Natural killer cell (primary cell): ENCODE measurements at places on chromosomes 3 and 15. TPM values are rescaled to one million over a fixed set of nuclear protein-coding genes. Genes with fewer than 3 reads are reported as not detected.
A peak's percentile ranks its signal among the peaks of the same experiment; 100 is the strongest.

The ZIC1 gene
- total RNA-seq: not detected

The CHST13 gene
- total RNA-seq: 0.19 TPM

The SOX14 gene
- not detected for total RNA-seq

The PAK6 gene
- 10.9 TPM for total RNA-seq

The TTC21A gene
- total RNA-seq: 2.1 TPM

The PDZRN3 gene
- not detected for total RNA-seq

The ZNF710 gene
- 26.6 TPM for total RNA-seq

The BBX gene
- 80.0 TPM for total RNA-seq

The CLDN11 gene
- total RNA-seq: not detected

DNA sequence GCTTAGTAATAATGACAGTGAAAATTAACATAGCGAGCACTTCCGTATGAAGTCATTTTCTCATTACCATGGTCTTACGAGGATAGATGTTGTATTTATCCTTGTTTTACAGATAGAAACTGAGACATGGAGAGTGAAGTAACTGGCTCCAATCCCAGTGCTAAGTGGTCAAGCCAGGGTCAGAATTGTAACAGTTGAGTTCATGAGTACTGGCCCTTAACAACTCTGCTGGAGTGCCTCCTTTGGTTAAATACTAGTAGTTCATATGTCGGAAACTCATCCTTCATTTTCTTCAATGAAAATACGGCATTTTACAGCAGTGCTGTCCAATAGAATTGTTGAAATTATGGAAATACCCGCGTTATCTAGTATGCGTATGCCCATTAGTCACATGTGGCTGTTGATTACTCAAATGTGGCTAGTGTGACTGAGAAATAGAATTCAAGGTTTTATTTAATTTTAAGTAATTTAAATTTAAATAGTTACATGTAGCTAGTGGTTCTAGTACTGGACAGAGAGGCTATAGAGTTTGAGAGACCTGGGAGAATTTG, 32.5 kb downstream of the FNDC3B start:
- no peak overlapping the region for H3K4me3 ChIP-seq
- H3K36me3 ChIP-seq: no peaks in the 10 kb centered on the region
- DNase-seq: no peak
- H3K4me1 ChIP-seq: peaks cover 6% of the 10 kb centered on the region
- H3K27me3 ChIP-seq: no peaks in the 10 kb centered on the region

DNA sequence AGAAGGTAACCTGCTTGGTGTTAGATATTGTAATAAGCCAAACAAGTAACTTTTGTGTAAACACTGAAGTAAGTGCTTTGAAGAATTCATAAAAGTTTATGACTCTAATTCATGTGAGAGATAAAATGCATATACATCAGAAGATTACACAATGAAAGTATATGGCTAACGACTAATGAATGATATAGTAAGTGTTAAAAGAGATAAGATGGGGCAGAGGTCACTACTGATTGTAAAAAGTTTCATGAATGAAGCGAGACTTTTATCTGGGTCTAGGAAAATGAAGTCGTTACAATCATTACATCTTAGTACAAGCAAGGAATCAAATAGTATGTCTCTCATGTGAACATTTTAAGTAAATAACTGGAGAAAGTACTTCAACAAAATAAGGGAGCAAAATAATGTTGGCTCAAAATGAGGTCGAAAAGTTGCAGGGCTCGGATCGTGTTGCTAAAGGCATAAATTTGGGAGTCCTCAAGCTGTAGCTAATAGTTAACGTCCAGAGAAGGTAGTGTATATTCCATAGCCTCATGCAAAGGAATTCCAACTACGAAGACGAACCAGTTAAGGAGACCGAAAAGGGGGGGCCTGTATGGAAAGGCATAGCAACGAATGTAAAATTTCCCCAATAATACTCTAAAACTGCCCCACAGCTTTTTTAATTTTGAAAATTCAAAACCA, 984 bp upstream of the DUT start:
- peak overlapping the region; percentile 95 for H3K27ac ChIP-seq
- H3K36me3 ChIP-seq: peaks cover 5% of the 10 kb centered on the region
- no peaks in the 10 kb centered on the region for H3K27me3 ChIP-seq
- H3K4me3 ChIP-seq: peak overlapping the region; percentile 86

GRCh38 chr15:38530113-38530512, 34.5 kb downstream of the RASGRP1 start:
- peaks cover 23% of the 10 kb centered on the region for H3K36me3 ChIP-seq
- H3K4me1 ChIP-seq: peaks cover 18% of the 10 kb centered on the region
- H3K4me3 ChIP-seq: no peak overlapping the region
- DNase-seq: no peak
- H3K27ac ChIP-seq: no peak overlapping the region

DNA sequence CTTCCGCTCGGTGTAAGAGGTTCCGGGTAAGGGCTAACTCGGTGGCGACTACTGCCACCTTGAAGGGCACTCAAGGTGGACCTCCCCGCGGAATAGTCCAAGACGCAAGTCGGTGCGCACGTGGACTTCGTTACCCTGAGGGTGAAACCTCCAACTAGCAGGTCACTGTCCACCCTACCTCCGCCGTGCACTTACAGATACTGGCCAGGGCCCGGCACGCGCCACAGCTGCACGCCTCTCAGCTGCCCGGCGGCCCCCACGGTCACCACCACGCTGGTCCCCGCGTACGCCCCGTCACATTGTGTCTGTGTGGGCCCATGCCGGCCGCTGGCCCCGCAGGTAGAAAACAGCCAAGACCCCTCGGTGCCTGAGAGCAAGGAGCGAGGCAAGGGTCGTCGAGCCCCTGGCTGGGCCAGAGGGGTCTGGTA, 1.1 kb downstream of the LTK start:
- peaks cover 16% of the 10 kb centered on the region for H3K27me3 ChIP-seq
- H3K4me3 ChIP-seq: peak overlapping the region; percentile 27
- no peak overlapping the region for H3K27ac ChIP-seq
- peaks cover 34% of the 10 kb centered on the region for H3K4me1 ChIP-seq
- H3K36me3 ChIP-seq: no peaks in the 10 kb centered on the region

- H3K27ac ChIP-seq: no peak overlapping the region
- DNase-seq: no peak
- H3K4me1 ChIP-seq: no peaks in the 10 kb centered on the region
- no peaks in the 10 kb centered on the region for H3K27me3 ChIP-seq
- no peaks in the 10 kb centered on the region for H3K36me3 ChIP-seq
- no peak overlapping the region for H3K4me3 ChIP-seq
These were observed 193.5 kb downstream of the C3orf38 start for GRCh38 chr3:88343264-88343663.

DNA sequence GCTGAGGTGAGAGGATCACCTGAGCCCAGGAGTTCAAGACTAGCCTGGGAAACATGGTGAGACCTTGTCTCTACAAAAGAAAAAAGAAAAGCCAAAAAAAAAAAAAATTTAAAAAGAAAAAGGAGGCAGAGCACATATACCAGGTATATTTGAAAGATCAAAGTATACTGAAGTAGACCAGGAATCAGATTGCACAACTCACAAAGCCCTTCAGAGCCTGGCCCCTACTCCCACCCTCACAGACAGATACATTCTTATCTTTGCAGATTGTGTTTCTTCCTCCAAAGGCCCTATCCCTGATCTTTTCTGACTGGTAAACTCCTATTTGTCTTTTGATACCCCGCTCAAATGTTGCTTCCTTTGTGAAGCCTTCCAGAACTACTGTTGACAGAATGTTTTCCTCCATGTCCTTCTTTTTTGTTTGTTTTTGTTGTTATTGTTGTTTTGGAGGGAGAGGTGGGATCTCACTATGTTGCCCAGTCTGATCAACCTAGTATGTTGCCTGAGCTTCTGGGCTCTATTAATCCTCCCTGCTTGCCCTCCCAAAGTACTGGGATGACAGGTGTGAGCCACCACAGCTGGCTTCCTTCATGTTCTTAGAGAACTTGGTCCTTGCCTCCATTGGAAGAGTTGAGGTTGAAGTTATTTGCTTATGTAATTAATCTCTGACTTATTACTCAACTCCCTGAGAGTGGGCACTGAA, 9.8 kb upstream of the ITGB5 start:
- H3K36me3 ChIP-seq: no peaks in the 10 kb centered on the region
- no peaks in the 10 kb centered on the region for H3K27me3 ChIP-seq
- no peak overlapping the region for H3K27ac ChIP-seq
- peaks cover 7% of the 10 kb centered on the region for H3K4me1 ChIP-seq
- no peak overlapping the region for H3K4me3 ChIP-seq

DNA sequence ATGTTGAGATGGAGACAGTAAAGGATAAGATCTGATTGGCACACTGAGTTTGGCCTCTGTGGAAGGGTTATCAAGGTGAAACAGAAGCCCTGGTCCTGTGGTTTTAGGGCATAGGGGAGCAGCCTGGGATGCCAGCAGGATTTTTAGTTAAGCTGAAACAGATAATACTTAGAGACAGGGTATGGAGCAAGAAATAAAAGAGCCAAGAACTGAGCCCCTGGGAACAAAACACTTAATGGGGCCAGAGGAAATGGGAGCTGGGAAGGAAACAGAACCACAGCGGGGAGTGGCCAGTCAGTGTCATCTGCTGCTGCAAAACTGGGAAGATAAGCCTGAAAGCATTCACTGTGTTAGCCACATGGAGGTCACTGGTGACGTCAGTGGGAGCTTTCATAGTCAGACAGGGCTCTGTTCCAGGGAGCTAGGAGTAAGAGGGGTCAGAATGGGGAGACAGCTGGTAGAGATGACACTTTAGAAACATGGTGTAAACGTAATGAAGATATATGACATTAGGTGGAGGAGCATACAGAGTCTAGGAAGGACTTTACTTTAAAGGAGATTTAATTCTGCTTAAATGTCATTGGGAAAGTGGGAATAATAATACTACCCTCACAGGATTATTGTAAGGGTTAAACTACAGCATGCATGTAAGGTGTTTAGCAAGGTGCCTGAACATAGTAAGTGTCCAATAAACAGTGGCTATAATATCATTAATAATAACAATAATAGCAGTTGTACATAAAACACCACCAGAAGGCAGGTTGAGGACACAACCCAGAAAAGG, 172.7 kb upstream of the CTNNB1 start:
- no peaks in the 10 kb centered on the region for H3K27me3 ChIP-seq
- no peak for DNase-seq
- no peak overlapping the region for H3K4me3 ChIP-seq

GRCh38 chr3:194711913-194712312, 26.2 kb downstream of the FAM43A start:
- H3K4me1 ChIP-seq: peaks cover 24% of the 10 kb centered on the region
- no peak overlapping the region for H3K4me3 ChIP-seq
- H3K27ac ChIP-seq: no peak overlapping the region
- H3K36me3 ChIP-seq: no peaks in the 10 kb centered on the region
- DNase-seq: no peak

DNA sequence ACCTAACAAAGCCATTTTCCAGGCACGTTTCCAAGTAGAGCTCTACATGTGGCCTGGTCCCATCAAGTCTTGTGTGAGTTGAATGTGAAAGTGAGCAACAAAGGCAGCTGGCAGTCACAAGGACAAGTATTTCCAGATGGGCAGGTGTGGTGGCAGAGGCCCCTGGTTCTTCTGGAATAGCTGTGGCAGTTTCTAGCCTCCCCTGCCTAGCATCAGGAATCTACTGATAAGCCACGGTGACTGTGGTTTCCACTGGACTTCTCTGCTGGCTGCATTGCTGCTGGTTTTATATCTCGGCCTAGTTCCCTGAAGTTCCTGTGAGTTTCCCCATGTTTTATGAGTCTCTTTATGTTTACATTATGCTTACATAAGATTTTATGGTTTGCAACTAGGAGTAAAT, 117.7 kb downstream of the GOLIM4 start:
- H3K4me1 ChIP-seq: no peaks in the 10 kb centered on the region
- H3K27me3 ChIP-seq: no peaks in the 10 kb centered on the region

GRCh38 chr3:153338487-153338886, 176.5 kb downstream of the RAP2B start:
- no peak overlapping the region for H3K27ac ChIP-seq
- H3K4me3 ChIP-seq: no peak overlapping the region
- no peaks in the 10 kb centered on the region for H3K36me3 ChIP-seq
- H3K4me1 ChIP-seq: no peaks in the 10 kb centered on the region
- no peaks in the 10 kb centered on the region for H3K27me3 ChIP-seq

GRCh38 chr15:73258271-73259108, 110.3 kb downstream of the HCN4 start:
- no peaks in the 10 kb centered on the region for H3K27me3 ChIP-seq
- no peak overlapping the region for H3K27ac ChIP-seq
- no peak for DNase-seq
- no peaks in the 10 kb centered on the region for H3K4me1 ChIP-seq
- no peak overlapping the region for H3K4me3 ChIP-seq

GRCh38 chr3:35969406-35969805, 330.1 kb downstream of the ARPP21 start:
- no peak for DNase-seq
- H3K27me3 ChIP-seq: no peaks in the 10 kb centered on the region
- no peak overlapping the region for H3K4me3 ChIP-seq
- H3K27ac ChIP-seq: no peak overlapping the region
- H3K4me1 ChIP-seq: no peaks in the 10 kb centered on the region

GRCh38 chr3:30741889-30742288, 135.5 kb downstream of the TGFBR2 start:
- H3K4me1 ChIP-seq: peaks cover 3% of the 10 kb centered on the region
- H3K4me3 ChIP-seq: no peak overlapping the region
- no peak for DNase-seq
- no peaks in the 10 kb centered on the region for H3K27me3 ChIP-seq
- H3K36me3 ChIP-seq: no peaks in the 10 kb centered on the region

DNA sequence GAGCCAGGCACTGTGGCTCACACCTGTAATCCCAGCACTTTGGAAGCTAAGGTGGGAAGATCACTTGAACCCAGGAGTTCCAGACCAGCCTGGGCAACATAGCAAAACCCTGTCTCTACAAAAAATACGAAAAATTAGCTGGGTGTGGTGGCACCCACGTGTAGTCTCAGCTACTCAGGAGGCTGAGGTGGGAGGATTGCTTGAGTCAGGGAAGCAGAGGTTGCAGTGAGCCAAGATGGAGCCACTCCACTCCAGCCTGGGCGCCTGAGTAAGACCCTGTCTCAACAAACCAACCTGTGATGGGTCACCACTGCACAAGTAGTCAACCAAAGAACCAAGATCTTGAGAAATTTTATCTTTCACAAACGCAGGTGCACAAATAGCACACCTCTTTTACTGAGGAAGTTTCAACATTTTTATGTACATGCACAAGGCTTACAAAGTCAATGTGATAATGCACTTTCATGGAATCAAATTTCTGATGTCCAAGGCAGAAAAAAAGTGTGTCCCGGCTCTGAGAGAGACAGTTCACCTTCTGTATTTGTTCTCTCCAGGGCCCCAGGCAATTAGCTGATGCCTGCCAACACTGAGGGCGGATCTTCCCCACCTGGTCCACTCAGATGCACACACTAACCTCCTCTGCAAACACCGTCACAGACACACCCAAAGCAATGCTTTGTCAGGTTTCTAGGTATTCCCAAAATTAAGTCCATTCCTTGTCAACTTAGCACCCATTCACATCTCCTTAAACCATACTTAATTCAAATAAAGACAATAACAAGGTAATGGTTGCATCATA, 12.4 kb downstream of the ACAA1 start:
- peaks cover 84% of the 10 kb centered on the region for H3K36me3 ChIP-seq
- DNase-seq: no peak
- H3K27me3 ChIP-seq: no peaks in the 10 kb centered on the region
- no peak overlapping the region for H3K27ac ChIP-seq
- H3K4me1 ChIP-seq: no peaks in the 10 kb centered on the region
- no peak overlapping the region for H3K4me3 ChIP-seq

- no peaks in the 10 kb centered on the region for H3K4me1 ChIP-seq
- no peak overlapping the region for H3K27ac ChIP-seq
- H3K4me3 ChIP-seq: no peak overlapping the region
- no peaks in the 10 kb centered on the region for H3K36me3 ChIP-seq
- DNase-seq: no peak
- H3K27me3 ChIP-seq: no peaks in the 10 kb centered on the region
These were observed 78.3 kb downstream of the LRRK1 start for GRCh38 chr15:100997442-100997841.

GRCh38 chr3:187709155-187709554, 6.8 kb upstream of the RTP2 start:
- no peaks in the 10 kb centered on the region for H3K36me3 ChIP-seq
- no peaks in the 10 kb centered on the region for H3K4me1 ChIP-seq
- DNase-seq: no peak
- no peak overlapping the region for H3K4me3 ChIP-seq
- H3K27ac ChIP-seq: no peak overlapping the region
